ENCODE measurements at places on chromosomes 13 and 19. TPM values are rescaled to one million over a fixed set of nuclear protein-coding genes. Genes with fewer than 3 reads are reported as not detected.

Gene ZGLP1
- 2.4 TPM for total RNA-seq

Gene EPS8L1
- total RNA-seq, result 4.6 TPM

Gene GZMM
- 2.0 TPM for total RNA-seq

Gene SH3GL1
- total RNA-seq, result 85.0 TPM

Gene POMP
- total RNA-seq, result 107 TPM

Gene LILRB1
- total RNA-seq, result not detected

Gene KLK4
- total RNA-seq, result not detected

Gene ZNF667
- not detected for total RNA-seq

Gene GRIN2D
- total RNA-seq, result not detected

Gene VSTM1
- 1.0 TPM for total RNA-seq

Gene ZNF222
- total RNA-seq, result 8.8 TPM

Gene LRRC4B
- 7.4 TPM for total RNA-seq

Gene CACNG6
- 8.7 TPM for total RNA-seq

Gene CEACAM7
- not detected for total RNA-seq

Gene SIGLEC9
- not detected for total RNA-seq

Gene NALCN
- 1.5 TPM for total RNA-seq

Gene PRRG2
- 0.74 TPM for total RNA-seq

Gene IZUMO1
- total RNA-seq, result not detected

Gene CCL25
- total RNA-seq, result not detected

Gene ZNF415
- total RNA-seq, result 1.1 TPM

Gene PSG11
- not detected for total RNA-seq

Gene ESD
- total RNA-seq, result 64.7 TPM

Gene OXGR1
- 0.66 TPM for total RNA-seq

Gene MCEMP1
- total RNA-seq, result 0.27 TPM

Gene PNMA8B
- total RNA-seq, result 0.04 TPM

Gene LRP3
- 2.6 TPM for total RNA-seq

Gene CCNE1
- 15.0 TPM for total RNA-seq

Gene THSD8
- total RNA-seq, result not detected

Gene DENND1C
- total RNA-seq, result not detected

Gene RPS16
- 846 TPM for total RNA-seq

Gene CNMD
- total RNA-seq, result not detected

Gene ANGPTL8
- total RNA-seq, result not detected
